ENCODE measurements at places on chromosomes 2 and 18.
A peak's percentile ranks its signal among the peaks of the same experiment; 100 is the strongest.

DNA sequence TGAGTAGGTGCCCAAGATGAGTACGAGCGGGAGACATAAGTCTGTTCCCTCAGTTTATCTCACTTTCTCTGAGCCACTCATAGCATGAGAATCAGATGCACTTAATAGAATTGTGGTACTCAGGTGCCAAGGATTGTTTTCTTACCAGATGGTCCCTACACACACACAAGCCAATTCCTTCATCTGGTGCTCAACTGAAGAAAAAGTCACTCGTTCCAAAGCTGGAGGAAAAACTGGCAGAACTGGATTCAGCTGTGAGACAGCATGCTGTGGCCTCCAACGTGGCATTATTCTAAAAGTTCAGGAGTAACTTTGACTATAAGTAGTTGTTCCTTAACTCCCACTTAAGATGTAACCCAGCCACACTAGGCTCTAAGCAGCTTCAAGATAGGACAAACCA, 33.4 kb upstream of the ABCA12 start:
- no peak for DNase-seq

- no peak for DNase-seq
Observed at GRCh38 chr2:137056704-137057103, 291.4 kb downstream of the THSD7B start.

DNA sequence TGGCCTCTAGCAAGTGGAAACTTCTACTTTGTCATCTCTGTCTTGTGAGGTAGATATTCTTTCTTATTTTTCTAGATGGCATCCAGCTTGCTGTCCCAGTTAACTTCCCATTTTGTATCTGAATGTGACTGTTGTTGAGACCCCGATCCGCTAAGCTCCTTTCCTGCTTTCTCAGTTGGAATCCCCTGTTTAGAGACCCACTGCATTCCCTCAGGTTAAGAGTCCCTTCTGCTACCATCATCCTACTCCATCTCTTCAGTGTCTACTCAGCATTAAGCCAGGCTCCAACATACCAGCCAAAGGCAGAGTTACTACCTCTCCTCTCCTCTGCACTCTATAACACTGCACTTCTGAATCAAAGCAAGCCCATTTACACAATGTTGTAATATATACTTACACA, 1300.4 kb upstream of the CHAC2 start:
- DNase-seq = no peak

- no peak for DNase-seq
Observed at GRCh38 chr2:26462511-26463243, 15.2 kb downstream of the OTOF start.

DNA sequence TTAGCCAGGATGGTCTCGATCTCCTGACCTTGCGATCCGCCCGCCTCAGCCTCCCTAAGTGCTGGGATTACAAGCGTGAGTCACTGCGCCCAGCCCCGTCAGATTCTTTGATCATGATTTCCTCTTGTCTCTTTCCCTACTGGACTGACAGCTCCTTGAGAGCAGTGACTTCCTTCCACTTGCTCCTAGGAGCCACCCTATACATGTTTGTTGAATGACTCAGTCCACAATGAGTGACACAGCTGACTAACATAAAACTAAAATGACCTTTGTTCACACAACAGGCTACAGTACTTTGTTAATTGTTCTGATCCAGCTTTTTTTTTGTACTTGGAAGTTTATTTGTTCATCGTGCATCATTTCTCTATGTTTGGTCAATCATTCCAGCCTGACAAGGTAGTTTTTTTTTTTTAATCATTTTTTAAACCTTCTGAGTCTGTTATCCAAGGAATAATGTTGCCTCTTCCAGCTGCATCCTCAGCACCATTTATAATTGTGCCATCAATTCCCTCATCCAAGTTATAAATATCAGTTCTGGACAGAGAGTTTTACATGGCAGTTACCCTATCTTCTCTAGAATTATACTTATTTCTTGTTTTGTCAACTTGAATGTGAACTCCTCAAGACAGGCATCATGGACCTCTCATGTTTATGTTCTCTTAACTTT, 42.9 kb upstream of the TUBA3E start:
- DNase-seq = no peak

GRCh38 chr18:48126240-48126639, 195.8 kb upstream of the SMAD2 start:
- no peak for DNase-seq

- DNase-seq = peak; percentile 73
Observed at GRCh38 chr2:30684516-30684915, 122.7 kb downstream of the CAPN13 start.

GRCh38 chr18:48308755-48309575, 100.2 kb downstream of the ZBTB7C start:
- DNase-seq = no peak

DNA sequence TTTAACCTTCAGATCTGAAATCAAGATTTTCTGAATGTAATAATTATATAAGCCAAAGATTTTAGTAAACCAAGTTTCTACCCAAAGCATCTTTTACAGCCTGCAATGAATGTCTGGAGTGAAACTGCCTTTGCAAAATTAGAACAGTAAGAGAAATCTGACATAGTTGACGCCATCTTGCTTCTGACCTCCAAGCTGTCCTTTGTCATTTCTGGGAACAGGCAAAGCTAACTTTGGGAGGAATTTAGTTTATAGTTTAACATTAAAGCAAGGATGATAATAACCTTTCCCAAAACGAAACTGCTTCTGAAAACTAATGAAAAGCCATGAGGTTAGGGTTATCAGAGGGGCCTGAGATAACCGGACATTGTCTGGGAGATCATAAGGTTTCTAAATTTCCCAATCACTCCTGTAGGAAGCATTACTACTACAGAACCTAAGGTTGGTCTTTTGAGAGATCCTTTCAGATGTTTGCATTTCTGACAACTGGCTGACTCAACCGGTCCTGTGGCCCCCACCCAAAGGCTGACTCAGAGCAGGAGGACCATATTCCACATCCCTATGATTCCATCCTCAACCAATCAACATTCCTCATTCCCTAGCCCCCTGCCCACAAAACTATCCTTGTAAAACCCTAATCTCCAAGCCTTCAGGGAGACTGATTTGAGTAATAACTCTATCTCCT, 124.5 kb downstream of the TMEM131 start:
- no peak for DNase-seq

DNA sequence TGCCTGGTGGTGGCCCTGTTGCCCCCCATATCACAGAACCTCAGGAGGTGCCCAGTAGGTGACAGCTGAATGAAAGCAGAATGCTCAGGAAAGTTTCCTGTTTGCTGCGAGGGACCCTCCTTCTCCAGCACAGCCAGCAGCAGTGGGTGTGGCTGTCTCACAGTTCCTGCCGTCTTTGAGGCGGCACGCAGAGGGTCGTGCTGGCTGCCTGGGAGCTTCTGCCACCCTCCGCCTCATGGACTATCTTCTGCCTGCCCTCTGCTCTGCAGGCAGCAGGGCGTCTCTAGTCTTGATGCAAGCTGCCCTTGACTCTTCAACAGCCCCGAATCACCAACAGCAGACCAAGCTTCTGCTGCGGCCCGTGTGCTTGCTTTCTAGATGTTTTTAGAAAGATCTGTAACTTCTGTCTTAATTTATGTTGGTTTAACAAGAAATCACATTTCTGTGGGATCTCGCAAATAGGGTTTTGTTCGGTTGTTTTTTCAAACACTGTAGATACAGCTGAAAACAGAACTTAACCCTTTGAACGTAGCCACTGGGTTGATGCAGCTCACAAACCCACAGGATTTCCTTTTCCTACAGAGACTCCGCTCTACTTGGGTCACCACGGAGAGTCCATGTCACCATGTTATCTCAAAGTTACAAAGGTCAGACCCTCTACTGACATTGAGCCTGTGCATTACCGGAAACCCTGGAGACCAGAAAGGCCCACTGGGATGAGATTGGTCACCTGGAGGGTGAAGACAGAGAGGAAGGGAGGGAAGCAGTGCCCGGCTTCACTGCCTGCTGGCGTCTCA, 144.9 kb downstream of the ACOXL start:
- no peak for DNase-seq

DNA sequence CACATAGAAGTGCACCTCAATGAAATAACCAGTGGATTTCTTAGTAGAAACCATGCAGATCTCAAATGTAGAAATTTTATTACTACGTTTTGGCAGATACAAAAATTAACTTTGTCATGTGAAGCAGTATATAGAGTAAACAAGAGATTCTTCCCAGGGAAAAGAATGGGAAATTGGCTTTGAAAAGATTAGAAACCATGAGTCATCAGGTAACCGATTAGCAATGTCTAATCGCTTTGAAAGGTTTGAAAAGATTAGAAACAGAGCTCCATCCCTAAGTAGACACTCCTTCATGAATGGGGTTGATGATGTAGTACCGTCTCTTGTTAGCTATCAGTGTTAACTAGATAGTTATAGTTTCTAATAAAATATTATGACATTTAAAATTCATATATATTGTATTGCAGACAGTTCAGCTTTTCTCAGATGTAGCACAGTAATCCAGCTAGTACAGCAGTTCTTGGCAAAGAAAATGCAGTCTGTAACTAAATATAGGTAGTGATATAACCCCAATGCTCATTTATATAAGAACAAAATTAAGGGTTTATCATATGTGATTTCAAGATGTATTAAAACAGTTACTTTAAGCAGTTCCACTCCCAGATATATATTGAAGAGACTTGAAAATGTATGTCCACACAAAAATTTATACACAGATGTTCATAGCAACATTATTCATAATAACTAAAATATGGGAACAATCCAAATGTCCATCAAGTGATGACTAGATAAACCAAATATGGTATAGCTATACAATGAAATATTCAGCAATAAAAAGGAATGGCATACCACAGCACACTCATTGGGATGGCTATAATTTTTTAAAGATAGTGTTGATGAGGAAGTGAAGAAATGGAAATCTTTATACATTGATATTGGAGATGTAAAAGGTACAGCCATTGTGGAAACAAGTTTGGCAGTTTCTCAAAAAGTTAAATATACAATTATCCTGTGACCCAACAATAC, 113.9 kb downstream of the PTPN4 start:
- no peak for DNase-seq
